ENCODE measurements at places on chromosomes 6 and 20.

GRCh38 chr6:107409942-107410341 is 49.4 kb downstream of the PDSS2 start:
- DNase-seq, result no peak

- DNase-seq, result no peak
Observed at GRCh38 chr20:41345729-41346067, 5.1 kb downstream of the LPIN3 start.

DNA sequence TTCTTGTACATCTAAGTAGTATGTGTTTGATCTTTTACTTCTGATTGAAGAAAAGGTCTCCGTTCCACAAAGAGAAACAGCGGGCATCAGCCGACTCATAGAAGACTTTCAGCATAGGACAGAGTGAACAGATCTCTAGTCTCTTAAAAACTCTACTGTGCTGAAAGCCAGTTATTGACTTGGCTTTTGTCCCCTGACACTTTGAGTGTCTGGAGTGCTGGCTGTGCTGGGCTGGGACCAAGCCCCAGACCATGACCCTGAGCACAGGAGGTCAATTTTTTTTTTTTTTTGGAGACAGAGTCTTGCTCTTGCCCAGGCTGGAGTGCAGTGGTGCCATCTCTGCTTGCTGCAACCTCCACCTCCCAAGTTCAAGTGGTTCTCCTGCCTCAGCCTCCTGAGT is 27.8 kb downstream of the MYBL2 start:
- no peak for DNase-seq

DNA sequence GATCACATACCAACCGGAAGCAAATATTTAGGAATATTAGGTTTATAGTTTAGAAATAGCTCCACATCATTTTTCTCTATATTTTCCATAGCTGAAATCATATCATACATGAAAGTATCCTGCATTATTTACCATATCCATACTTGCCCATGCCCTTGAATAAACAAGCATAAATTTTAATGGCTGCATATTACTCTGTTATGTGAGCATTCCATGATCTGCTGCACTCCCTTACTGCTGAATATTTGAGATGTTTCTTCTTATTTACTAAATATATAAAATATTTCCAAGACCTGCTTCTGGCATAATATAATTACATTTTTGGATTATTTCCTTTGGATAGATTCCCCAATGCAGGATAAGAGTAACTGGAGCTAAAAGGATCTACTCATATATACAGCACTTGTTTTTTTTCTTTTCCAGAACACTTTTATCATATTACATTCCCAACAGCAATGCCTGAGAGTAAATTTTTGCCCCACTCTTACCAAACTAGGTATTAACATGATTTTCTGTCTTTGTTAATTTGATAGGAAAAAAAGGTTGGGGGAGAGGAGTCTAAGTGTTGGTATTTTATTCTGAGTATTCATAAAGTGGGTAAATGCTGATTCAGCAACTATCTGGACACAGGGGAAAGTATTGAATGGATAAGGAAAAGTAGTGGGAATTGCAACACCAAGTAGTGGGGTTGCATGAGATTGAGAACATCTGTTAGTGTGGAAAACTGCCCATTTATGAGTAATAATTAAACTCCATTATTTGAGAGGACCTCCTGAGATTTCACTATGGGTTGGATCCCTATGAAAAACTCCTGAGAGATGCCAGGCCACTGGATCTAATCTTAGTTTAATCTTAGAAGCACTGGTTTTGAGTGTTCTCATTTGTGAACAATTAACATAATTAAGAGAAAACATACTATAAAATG is 76.0 kb downstream of the MAN1A1 start:
- no peak for DNase-seq

DNA sequence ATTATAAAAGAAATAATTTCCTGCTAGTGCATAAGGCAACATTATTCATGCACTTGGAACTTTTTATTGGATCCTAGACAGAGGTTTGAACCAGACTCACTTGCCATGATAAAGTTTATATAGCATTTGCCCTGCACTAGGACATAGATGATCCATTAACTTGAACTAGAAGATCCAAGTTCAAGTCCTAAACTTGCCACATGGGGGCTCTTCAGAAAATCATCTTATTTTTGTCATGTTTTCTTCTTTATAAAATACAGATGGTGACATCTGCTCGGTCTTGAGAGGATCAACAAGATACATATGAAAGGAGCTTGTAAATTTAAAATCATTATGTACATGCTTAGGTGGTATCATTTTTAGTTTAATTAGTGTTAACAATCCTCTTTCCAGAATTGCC is 94.5 kb downstream of the SIM1 start:
- no peak for DNase-seq

GRCh38 chr6:6925391-6926164 is 182.2 kb upstream of the RREB1 start:
- DNase-seq, result no peak

DNA sequence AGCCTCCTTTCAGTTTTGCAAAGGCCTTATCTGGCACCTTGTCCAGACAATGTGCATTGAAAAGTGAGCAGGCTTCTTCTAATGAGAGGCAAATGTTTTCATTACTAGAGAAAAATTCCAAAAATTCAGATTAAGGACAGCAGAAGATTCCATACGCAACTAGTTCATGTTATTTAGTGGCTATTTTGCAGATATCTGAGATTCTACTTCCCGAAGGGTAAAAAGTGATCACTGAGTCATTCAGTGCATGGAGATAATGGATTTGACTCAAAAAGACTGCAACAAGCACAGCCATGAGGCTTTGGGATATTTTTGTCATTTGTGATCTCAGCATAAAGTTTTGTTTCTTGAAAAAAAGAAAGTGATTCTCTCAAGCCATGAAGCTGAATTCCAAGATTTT is 29.9 kb downstream of the METTL24 start:
- DNase-seq, result no peak

- no peak for DNase-seq
Observed at GRCh38 chr6:119917186-119917585, 567.6 kb upstream of the MAN1A1 start.

DNA sequence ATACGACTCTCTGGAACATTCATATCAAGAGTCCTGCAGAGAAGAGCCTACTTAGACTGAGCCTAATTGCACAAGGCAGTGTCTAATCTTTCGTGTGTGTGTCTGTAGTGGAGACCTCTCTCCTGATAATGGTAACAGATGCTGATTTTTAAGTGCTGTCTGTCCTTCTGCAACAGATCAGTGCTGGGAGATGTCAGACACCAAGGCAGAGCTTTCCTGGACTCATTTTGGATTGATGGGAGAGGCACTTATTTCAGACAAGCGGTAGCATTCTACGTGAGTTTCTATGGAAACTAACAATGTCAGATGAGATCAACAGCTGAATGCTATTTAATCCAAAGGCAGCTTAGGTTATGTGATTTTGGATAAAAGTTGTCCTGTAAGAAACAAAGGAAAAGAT is 167.6 kb downstream of the PLCB4 start:
- no peak for DNase-seq

DNA sequence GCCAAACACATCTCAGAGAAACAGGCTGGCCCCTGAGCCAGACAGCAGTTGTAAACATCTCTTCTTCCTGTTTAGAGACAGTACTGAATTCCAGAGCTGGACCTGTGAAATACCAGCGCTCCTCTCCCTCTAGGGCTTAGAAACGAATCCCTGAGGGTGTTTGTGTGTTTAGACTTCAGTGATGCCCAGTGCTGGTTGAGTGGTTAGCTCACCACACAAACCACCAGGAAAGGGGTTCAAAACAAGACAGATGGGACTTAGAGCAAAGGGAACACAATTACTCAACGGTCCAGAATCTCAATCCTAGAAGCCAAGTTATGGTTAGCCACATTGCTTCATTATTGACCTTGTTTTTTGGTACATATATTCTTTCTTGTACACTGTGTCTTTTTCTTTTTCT is 108.7 kb upstream of the TMEM170B start:
- DNase-seq, result peak; percentile 96

DNA sequence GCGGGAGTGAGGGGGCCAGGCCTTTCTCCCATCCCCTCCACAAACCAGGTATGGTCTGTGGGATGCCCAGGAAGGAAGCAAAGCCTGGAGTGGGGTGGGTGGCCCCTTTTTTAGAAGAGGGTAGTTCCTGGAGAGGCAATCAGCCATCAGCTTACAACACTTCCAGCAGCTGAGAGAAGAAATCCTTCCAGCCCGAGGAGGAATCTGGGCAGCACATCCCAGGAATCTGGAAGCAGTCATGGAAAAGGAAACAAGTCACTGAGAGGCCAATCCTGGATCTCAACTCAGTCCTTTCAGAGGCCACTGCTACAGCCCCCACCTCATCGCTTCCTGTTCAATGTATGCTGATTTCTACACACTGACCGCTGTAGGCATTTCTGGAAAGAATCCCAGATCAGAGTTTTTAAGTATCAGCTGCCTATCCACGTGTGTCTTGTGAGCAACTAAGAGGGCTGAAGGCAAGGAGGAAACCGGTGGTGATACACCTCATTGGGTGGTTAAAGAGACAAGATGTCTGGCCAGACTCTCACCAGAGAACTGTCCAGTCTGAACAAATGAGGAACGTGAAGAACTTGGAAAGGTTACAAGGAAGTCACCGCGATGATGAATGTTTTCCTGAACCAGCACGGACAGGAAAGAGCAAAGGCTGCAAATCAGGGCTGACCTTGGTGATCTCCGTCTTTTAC is 92.9 kb upstream of the SHLD1 start:
- DNase-seq, result peak; percentile 79

DNA sequence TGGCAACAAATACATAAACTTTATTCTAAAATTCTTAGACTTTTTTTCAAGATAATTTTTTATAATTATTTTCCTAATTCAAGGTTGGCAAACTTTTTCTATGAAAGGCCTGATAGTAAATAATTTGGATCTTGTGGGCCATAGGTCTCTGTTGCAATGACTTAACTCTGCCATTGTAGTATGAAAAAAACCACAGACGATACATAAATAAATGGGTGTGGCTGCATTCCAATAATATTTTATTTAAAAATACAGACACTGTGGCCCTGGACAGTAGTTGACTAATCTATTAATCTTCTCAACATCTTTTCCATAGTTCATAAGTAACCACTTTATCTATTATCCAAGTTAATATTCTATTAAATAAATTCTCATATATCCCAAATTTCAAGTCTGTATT is 281.1 kb downstream of the SYNE1 start:
- DNase-seq, result no peak

DNA sequence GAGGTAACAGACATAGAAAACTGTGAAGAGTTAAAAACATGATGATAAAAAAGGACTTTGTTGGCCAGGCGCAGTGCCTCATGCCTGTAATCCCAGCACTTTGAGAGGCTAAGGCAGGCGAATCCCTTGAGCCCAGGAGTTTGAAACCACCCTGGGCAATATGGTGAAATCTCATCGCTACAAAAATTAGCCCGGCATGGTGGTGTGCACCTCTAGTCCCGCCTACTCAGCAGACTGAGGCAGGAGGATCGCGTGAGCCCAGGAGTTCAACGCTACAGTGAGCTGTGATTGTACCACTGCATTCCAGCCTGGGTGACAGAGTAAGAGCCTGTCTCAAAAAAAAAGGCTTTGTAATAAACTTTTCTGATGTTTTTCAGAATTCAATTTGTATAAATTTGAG is 60.1 kb downstream of the GFOD1 start:
- no peak for DNase-seq

GRCh38 chr20:25453035-25453810 is 45.8 kb downstream of the GINS1 start:
- DNase-seq, result peak; percentile 34

DNA sequence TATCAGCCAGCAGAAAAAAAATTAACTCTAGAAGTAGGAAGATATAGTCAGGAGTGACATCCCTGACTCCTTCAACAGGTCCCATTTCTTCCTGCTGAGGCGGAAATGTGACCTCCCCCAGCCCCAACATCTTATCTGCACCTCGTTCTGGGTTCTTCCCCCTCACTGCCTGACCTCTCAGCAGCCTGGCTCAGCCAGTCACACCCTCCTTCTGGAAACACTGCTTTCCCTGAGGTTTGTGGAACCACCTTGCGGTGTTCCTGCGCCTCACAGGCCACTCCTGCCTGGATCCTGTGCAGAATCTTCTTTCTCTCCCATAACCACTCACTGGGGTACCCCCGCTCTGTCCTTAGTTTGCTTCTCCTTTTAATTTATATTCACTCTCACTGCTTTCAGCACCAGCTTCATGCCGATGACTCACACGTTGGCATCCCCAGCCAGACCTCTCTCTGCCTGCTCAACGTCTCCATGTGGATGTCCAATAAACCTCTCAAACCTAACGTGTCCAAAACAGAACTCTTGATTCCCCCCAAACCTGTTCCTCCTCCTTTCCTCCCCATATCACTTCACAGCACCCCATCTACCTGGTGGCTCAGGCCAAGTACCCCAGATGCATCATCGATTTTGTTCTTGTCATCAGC is 222.8 kb upstream of the PLN start:
- no peak for DNase-seq

- DNase-seq, result no peak
Observed at GRCh38 chr6:74735304-74735703, 470.5 kb downstream of the COL12A1 start.

DNA sequence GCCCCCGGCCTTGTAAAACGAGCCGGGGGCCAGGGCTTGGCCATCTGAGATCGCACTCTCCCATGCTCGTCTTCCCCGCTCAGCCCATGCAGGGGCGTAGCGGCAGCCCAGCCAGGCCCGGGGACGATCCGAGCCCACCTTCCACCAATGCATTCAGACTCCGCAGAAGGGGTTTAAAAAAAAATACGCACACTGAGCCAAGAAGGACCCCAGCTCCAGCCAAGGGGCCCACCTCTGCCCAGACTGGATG is 320 bp downstream of the GSTA4 start:
- no peak for DNase-seq

DNA sequence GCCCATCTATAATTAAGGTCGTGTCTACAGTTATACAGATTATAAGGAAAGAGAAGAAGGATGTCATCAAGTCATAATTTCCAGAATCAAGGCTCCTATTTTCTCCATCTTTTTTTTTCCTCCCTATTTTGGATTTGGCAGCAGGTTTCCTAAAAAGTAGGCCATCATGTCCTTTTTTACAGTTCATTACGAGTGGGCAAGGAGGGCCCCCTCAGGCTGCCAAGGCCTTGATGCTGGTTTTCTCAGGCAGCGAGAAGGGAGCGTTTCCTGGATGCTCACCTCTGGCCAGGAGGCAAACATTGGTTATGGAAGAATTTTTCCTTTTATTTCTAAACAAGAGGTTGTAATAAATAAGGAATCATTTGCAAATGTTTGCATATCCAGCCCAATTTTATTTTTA is 414.6 kb downstream of the DHX35 start:
- DNase-seq, result no peak

- DNase-seq, result peak; percentile 11
Observed at GRCh38 chr20:56359212-56360132, 698 bp downstream of the FAM210B start.

DNA sequence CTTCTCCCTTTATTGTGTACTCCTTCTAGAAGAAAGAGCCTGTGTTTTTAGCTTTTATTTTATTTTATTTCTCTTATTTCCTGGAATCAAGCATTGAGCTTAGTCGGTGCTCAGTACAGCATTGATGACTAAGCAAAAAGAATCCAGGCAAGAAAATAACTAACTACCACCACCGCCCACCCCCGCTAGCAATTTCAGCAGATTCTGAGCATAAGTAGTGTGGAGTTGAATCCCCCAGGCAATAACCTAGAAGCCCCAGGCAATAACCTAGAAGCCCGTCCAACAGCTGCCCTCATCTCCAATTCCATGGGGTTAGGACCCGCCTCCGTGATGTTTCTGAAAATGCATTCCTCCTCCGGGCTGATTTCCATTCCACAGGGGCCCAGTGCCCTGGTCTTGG is 258.0 kb upstream of the TAB2 start:
- DNase-seq, result no peak

Data from RCC 7860 (cell line).